ENCODE measurements at places on chromosomes 3 and 15. TPM values are rescaled to one million over a fixed set of nuclear protein-coding genes. Genes with fewer than 3 reads are reported as not detected.

DNA sequence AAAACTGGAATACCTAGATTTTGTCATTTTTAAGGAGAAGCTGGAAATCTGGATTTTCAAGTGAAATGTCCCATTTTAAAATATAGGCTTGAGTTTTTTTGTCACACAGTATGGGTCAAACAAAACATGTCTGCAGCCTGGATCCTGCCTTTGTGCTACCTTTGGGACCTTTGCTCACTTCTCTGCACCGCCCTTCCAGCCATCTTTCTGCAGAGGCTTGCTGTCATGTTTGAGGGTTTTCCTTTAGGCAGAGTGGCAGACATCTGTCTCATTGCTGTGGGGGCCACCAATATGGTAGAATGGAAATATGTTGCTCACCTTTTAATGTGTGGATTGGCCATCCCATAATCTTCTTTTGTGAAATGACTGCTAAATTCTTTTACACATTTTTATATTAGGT lies 136.3 kb downstream of the EEFSEC start:
- H3K4me3 ChIP-seq = no peak overlapping the region
- no peaks in the 10 kb centered on the region for H3K27me3 ChIP-seq
- peaks cover 9% of the 10 kb centered on the region for H3K4me1 ChIP-seq
- H3K36me3 ChIP-seq = peaks cover 6% of the 10 kb centered on the region

DNA sequence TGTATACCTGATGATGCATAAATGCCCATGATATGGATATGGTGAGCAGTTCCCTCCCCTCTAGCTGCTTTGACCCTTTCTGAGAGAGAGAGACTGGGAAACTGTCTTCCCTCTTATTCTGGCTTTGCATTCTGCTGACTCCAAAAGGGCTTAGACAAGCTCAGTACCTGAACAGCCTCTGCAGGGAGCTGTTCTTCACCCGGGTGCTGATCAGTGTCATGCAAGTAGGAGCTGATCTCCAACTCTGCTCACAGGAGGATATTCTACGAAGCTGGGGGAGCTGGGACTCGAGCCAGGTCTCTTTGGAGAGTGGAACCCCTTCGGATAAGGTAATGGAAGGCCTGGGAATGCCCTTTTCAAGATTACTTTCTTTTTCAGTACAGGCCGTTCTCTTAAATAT lies 237.1 kb downstream of the RYR3 start:
- H3K4me1 ChIP-seq = no peaks in the 10 kb centered on the region
- peaks cover 4% of the 10 kb centered on the region for H3K27me3 ChIP-seq
- no peak overlapping the region for H3K27ac ChIP-seq
- no peak for DNase-seq
- no peaks in the 10 kb centered on the region for H3K36me3 ChIP-seq

EPHB3 gene
- total RNA-seq = not detected

RUBCN gene
- total RNA-seq = 45.2 TPM

CCR2 gene
- 21.0 TPM for total RNA-seq

ZBTB47 gene
- total RNA-seq = 1.4 TPM

GRCh38 chr3:129474984-129475804 lies 35.2 kb downstream of the IFT122 start:
- no peak for DNase-seq
- no peak overlapping the region for H3K27ac ChIP-seq
- H3K36me3 ChIP-seq = peaks cover 3% of the 10 kb centered on the region
- H3K4me1 ChIP-seq = no peaks in the 10 kb centered on the region
- no peak overlapping the region for H3K4me3 ChIP-seq

DNA sequence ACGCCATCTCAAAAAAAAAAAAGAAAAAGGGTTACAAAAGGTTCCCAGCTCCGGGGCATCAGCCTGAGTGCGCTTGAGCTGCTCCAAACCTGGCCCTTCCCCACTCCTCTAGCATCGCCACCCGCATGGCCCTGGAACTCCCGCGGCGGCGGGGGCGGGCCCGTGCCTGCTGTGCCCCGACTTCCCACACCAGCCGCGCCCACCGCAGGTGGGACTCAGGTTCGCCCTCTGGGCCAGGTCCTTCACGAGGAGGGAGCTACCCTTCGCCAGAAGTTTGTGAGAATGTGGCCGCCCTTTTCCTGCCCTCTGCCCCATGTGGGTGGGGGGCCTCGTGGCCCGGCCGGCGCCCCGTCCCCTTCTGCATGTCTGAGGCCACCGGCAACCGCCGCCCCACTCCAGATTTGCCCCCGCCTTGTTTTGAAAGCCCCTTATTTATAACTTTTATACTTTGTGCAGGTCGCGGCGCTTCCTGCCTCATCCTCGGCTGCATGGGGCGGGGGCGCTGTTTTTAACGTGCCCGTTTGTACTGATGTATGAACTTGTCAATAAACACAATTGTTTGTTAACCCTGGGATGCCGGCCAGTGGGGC lies 507 bp upstream of the JMJD7 start:
- peaks cover 26% of the 10 kb centered on the region for H3K4me1 ChIP-seq
- no peaks in the 10 kb centered on the region for H3K27me3 ChIP-seq
- peak overlapping the region; percentile 68 for H3K27ac ChIP-seq
- peak; percentile 12 for DNase-seq

- H3K27ac ChIP-seq = no peak overlapping the region
- no peak for DNase-seq
- H3K4me1 ChIP-seq = no peaks in the 10 kb centered on the region
- no peaks in the 10 kb centered on the region for H3K27me3 ChIP-seq
- H3K36me3 ChIP-seq = no peaks in the 10 kb centered on the region
Measured at GRCh38 chr3:132062535-132062934, 27.7 kb upstream of the CPNE4 start.

GRCh38 chr3:126486360-126486847 lies 10.7 kb upstream of the ZXDC start:
- peak overlapping the region; percentile 22 for H3K4me3 ChIP-seq
- DNase-seq = no peak
- H3K27me3 ChIP-seq = peaks cover 2% of the 10 kb centered on the region
- H3K4me1 ChIP-seq = peaks cover 11% of the 10 kb centered on the region
- H3K27ac ChIP-seq = peak overlapping the region; percentile 34

SLC9A9 gene
- total RNA-seq = 0.88 TPM

DNA sequence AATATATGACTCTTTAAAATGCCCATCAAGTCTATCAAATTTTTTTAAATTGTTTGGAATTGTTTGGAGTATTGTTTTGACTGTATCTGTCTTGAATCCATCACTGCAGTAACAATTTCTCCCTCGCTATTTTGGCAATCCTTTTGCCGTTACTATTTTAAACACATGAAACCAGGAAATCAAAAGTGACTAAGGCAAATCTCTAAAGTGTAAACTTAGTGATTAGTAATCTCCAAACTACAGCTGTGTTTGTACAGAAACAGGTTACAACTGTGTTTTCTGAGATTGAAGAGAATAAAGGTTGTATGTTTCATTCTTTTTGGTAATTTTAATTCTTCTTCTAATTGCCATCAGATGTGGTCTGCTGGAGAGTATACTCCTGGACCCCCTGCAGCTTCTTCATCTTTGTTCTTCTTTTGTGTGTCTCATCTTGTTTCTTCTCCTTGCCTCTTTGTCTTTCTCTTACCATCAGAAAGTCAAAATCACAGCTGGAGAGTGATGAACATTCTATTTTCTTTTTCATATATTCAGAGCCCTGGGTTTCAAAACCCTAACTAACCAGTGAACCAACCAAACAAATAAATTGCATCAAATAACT lies 465.4 kb downstream of the RBMS3 start:
- H3K27ac ChIP-seq = no peak overlapping the region
- peaks cover 2% of the 10 kb centered on the region for H3K27me3 ChIP-seq
- no peaks in the 10 kb centered on the region for H3K4me1 ChIP-seq
- H3K36me3 ChIP-seq = no peaks in the 10 kb centered on the region
- DNase-seq = no peak
- H3K4me3 ChIP-seq = no peak overlapping the region

SPINK8 gene
- total RNA-seq = not detected

DNA sequence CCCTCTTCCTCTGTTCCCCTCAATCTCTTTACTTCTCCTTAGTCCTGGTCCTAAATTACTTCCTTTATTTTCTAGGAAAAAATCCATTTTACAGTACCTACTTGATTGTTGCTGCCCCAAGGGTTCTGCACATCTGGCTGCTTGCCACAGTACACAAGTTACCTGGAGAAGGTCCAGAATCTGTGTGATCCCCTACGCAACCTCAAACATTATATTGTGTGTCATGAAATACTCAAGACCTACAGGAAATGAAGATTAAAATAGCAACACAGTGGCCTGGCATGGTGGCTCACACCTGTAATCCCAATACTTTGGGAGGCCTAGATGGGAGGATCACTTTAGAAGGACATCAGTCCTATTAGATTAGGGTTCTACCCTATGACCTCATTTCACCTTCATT lies 48.7 kb downstream of the PRKAR2A start:
- H3K4me1 ChIP-seq = no peaks in the 10 kb centered on the region
- H3K36me3 ChIP-seq = peaks cover 5% of the 10 kb centered on the region
- no peak for DNase-seq
- no peaks in the 10 kb centered on the region for H3K27me3 ChIP-seq

- peaks cover 72% of the 10 kb centered on the region for H3K36me3 ChIP-seq
- no peak for DNase-seq
Measured at GRCh38 chr3:71048948-71049347, 534.6 kb downstream of the FOXP1 start.

GRCh38 chr3:170982733-170983132 lies 43.8 kb downstream of the SLC2A2 start:
- DNase-seq = no peak
- H3K27me3 ChIP-seq = peaks cover 6% of the 10 kb centered on the region
- no peak overlapping the region for H3K27ac ChIP-seq
- no peak overlapping the region for H3K4me3 ChIP-seq
- H3K4me1 ChIP-seq = no peaks in the 10 kb centered on the region

GRCh38 chr3:66338927-66339326 lies 118.1 kb downstream of the SLC25A26 start:
- peaks cover 11% of the 10 kb centered on the region for H3K4me1 ChIP-seq
- no peak overlapping the region for H3K4me3 ChIP-seq
- no peak overlapping the region for H3K27ac ChIP-seq
- no peak for DNase-seq
- no peaks in the 10 kb centered on the region for H3K27me3 ChIP-seq
- peaks cover 2% of the 10 kb centered on the region for H3K36me3 ChIP-seq

PYGO1 gene
- not detected for total RNA-seq

CAND2 gene
- total RNA-seq = 0.29 TPM

GRCh38 chr15:49864251-49864650 lies 243.4 kb downstream of the DTWD1 start:
- H3K4me1 ChIP-seq = peaks cover 6% of the 10 kb centered on the region
- H3K4me3 ChIP-seq = no peak overlapping the region
- peaks cover 19% of the 10 kb centered on the region for H3K36me3 ChIP-seq
- DNase-seq = no peak

PLA2G4E gene
- not detected for total RNA-seq

DNA sequence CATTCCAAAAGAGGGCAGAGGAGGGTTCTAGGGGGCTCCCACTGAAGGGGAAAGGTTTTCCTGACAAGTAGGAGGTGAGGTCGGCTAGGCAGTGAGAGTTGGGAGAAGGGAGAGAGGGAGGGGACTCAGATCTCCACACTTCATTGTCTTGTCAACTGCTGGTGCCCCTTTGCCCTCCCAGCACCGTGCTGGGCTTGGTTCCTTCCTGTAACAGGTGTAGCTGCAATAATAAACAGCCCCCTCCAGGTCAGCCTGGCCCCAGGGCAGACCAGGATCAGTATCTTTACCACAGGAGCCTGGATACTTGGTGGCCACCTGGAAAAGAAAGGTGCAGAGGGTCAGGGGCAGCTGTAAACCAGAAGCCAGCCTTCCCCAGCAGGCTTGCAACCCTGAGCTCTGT lies 2.9 kb upstream of the KCTD6 start:
- H3K4me3 ChIP-seq = no peak overlapping the region
- no peaks in the 10 kb centered on the region for H3K36me3 ChIP-seq
- no peak for DNase-seq
- peaks cover 46% of the 10 kb centered on the region for H3K4me1 ChIP-seq

DNA sequence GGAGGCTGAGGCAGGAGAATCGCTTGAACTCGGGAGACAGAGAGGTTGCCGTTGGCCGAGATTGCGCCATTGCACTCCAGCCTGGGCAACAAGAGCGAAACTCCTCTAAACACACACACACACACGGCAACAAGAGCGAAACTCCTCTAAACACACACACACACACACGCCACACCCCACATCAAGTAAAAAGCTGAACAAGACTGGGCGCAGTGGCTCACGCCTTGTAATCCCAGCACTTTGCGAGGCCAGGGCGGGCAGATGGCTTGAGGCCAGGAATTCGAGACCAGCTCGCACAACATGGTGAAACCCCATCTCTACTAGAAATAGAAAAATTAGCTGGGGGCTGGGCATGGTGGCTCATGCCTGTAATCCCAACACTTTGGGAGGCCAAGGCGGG lies 49.0 kb downstream of the HOMER2 start:
- no peak for DNase-seq
- H3K27me3 ChIP-seq = peaks cover 18% of the 10 kb centered on the region
- no peak overlapping the region for H3K4me3 ChIP-seq
- no peak overlapping the region for H3K27ac ChIP-seq
- H3K36me3 ChIP-seq = no peaks in the 10 kb centered on the region

- no peaks in the 10 kb centered on the region for H3K36me3 ChIP-seq
- H3K4me3 ChIP-seq = no peak overlapping the region
- peak overlapping the region; percentile 42 for H3K27ac ChIP-seq
- H3K4me1 ChIP-seq = peaks cover 18% of the 10 kb centered on the region
Measured at GRCh38 chr3:31522152-31522551, 10.6 kb upstream of the STT3B start.

- H3K4me1 ChIP-seq = no peaks in the 10 kb centered on the region
- no peak for DNase-seq
- no peaks in the 10 kb centered on the region for H3K36me3 ChIP-seq
- no peak overlapping the region for H3K4me3 ChIP-seq
Measured at GRCh38 chr15:97126553-97127233, 796.2 kb downstream of the NR2F2 start.
